Pulmonary artery endothelial cell (primary cell): ENCODE measurements at places on chromosomes 13 and 19.
A peak's percentile ranks its signal among the peaks of the same experiment; 100 is the strongest.

DNA sequence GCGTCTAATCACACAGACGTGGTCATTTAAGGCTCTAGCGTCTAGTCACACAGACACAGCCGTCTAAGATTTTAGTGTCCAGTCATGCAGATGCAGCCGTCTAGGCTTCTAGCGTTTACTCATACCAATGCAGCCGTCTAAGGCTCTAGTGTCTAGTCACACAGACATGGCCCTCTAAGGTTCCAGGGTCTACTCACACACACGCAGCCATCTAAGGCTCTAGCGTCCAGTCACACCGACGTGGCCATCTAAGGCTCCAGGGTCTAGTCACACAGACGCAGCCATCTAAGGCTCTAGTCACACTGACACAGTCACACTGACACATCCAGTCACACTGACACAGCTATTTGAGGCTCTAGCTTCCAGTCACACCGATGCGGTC, 55.7 kb downstream of the KLF2 start:
- DNase-seq: no peak

- DNase-seq: no peak
Observed at GRCh38 chr19:56201973-56202372, at the start of gene ZSCAN5C. Gene ZSCAN5C (plus strand): TSS chr19:56202273. CDS start chr19:56205914, 3,641 bp downstream.

DNA sequence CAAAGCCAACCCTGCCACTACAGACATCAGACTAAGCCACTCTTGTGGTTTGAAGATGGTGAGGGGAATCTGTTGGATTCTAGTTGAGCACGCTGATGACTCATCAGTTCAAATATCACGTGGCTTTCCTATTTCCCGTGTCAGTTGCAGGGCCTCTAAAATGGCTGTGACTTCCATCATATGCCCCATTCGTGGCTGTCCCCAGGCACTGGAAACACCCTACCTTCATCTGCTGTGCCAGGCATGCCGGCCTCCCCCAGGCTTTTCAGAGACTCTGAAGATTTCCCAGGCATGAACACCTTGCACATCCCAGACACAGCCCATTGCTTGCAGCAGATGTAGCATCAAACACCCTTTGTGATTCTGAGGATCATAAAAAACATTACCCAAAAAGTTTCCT, 659.9 kb downstream of the UQCRFS1 start:
- DNase-seq: no peak

- DNase-seq: no peak
Observed at GRCh38 chr19:33339016-33339984, 34.2 kb upstream of the CEBPG start.

DNA sequence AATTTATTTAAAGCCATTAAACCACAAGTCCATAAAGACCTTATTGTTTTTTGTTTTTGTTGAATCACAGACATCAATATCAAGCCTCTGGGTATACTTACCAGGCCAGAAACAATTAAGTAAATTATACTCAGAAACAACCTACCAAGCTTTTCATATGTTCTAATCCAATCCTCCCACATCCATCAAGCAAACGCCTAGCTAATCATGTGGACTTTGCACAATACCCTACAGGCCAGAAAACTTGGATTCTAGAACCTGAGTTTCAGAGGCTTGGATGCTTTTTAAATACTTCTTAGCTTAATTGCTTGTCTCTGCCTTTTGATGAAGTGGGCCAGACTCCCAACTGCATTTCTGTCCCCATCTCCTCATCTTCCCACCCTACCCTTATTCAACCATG, 39.9 kb downstream of the TGDS start:
- DNase-seq: no peak

GRCh38 chr19:45161738-45162607, 1.2 kb upstream of the NKPD1 start:
- no peak for DNase-seq

GRCh38 chr19:39052243-39052746, 19.9 kb upstream of the FBXO27 start:
- DNase-seq: peak; percentile 33

DNA sequence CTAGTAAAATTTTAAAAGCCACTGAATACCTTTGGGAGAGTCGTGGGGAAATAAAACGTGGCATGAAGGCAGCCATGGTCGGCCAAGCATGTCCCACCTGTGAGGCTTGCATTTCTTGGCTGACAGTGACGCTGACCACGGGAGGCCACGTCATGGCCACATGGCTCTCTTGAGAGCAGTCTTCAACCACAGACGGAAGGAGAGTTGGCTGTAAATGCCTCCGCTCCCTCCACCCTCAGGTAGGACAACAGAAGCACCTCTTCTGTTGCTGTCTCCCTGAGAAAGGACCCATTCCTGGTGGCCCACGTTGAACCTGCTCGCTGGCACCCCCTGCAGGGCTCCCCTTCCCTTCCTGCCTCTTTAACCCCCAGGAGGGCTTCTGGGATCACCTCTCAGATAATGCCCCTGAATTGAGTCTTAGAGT, 10.6 kb upstream of the LRRC25 start:
- DNase-seq: no peak

DNA sequence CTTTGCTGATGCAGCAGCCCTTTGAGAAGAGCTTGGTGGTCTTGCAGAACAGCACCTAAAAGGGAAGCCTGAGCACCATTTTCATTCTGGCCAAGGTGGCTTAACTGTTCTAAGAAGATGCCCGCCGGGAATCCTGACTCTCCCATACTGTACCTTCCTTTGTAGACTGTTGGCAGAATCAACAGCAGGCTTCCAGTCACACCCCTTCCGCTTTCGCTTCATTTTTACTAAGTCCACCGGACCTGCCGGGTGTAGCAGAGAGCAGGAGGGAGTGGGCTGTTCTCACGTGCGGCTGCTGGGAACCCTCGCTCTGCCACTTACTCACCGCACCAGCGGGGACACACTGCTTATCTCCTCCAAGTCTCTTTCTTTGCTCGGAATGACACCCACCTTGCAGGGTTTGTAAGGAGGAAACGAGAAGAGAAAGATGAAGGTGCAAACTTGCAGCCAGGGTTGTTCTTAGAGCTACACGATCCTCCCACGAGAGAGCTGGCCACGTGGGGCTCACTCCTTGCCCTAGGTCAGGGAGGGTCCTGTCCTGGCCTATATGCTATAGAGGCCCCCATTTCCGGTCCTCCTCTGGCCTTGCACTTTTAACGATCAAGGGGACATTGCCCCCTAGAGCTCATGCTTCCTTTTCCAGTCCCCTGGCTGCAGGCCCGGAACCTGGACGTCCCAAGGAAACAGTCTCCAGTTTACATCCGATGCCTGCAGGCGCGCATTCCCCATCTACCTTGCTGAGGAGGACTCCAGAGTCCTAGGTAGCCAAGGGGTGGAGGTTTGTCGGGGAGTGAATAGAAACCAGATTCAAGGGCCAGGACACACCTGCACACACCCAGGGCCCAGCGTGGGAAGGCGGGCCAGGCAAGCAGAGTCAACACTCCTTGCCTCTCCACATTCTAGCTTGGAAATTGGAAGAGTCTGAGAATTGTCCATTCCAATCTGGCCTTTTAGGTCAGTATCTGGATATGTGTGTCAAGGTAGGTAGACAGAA, 453.6 kb downstream of the IRS2 start:
- no peak for DNase-seq

DNA sequence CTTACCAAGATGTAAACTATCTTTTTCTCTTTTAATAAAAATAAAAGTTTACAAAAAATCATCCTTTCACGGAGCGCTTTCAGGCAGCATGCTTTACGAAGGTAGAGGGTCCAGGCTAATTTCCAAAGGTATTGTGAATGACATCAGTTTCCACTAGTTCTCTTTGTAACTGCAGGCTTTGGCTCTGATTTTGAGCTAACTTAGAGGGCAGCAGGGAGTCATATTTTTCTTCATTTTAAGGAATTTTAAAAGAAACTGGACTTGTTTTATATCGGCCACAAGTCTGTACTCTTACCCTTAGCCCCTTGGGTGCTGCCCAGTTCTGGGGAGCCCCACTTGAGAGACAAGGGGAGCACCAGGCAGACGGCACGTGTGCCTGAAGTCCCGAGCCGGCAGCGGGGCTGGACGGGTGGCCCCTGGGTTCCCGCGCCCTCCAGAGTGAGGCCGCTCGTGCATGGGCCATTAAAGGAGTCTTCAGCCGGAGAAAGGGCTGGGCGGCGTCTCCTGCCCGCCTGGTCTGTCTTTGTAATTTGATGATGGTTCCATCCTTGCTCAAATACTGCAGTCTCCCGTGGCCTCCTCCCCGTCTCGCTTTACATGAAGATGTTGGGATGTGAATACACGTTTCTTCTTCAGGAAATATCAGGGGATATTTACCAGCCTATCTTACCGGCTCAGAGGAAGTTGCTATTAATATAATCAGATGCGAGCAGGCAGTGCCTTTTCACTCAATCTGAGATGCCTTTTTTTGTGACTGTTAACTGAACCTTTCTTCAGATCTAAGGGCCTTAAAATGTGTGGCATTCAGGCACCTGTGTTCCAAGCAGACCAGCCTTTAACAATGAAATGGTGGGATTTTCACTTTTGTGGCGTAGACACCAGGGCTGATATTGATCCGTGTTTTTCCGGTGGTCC, 67.4 kb downstream of the GGACT start:
- no peak for DNase-seq

GRCh38 chr13:40026741-40027140, 371.3 kb downstream of the COG6 start:
- no peak for DNase-seq

DNA sequence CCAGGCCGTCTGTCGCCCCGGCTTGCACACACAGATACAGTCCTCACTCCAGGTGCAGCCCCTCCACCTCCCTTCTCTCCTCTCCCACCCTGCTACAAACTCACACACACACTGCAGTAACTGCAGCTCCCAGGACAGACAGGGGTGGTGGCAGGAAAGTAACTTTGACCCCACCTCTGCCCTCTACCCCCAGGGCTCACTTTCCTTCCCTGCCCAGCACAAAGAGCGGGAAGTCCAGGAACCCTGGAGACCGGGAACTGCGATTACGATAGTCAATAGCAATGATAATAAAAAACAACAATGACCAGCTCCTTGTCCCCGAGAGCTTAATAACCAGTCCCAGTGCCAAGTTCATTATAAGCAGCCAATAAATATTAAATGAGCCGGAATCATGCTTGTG, at the start of gene CEACAM20:
TSS of gene CEACAM20 (minus strand) at position 140 of the 400 bp plus-strand sequence. CDS start 166 bp downstream, outside the sequence.
- no peak for DNase-seq

DNA sequence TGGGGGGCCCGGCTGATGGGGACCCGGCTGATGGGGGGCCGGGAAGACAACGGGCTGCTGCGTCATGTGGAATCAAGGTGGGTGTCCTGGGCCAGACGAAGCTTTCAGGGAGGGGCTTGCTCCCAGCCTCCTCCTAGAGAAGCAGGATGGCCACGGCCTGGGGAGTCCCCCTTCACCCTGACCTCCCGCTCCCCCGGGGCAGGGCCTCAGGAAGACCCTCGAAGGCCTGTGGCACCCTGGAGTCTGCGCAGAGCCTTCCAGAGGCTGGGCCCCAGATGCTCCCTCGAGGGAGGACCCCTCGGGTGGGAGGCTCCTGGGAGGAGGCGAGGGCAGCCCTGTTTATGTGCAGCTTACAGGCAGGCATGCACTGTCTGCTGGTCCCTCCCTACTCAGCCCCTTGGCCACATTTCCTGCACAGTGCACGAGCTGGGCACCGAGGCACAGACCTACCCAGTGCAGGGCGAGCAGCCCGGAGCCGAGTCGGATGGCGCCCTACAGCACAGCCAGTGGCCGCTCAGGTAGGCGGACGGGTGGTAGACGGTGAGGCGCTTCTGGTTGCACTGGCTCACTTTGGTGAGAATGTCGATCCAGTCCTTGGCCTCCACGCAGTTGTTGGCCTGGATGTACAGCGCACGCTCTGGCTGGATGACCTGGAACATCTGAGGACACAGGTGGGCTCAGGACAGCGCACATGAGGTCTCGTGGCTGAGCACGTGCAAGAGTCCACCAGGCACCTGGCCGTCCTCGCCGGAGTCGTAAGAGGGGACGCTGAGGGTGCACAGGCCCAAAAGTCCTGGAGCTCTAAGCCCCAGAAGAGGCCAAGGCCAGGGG, 22.4 kb upstream of the C13orf46 start:
- no peak for DNase-seq

DNA sequence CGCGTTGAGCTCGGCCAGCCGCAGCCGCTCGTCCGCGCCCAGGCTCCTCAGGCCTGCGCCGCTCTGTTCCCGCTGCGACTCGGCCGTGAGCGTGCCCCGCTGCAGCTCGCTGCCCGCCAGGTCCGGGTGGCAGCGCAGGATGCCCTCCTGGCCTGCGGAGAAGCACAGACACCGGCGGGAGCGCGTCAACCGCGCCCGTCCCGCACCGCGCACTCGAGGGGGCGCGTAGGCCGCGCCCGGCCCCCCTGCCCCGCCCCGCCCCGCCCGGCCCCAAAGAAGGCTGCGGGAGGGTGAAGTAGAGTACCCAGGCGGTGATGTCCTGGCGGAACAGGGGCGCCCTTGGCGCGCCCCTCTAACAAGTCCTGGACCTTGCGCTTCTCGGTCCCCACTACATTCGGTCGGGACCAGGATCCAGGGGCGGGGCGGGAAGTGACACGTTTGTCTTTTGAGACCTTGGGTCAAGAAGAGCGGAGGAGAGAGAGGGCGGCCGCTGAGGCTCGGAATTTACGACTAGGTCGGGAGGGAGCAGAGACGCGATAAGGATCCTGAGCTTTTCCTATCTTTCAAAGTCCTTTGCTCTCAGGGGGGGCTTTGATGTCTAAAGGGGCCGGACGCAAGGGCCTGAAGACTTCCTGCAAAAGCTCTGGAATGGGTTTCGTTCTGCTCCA, 9.3 kb upstream of the CDX2 start:
- no peak for DNase-seq

DNA sequence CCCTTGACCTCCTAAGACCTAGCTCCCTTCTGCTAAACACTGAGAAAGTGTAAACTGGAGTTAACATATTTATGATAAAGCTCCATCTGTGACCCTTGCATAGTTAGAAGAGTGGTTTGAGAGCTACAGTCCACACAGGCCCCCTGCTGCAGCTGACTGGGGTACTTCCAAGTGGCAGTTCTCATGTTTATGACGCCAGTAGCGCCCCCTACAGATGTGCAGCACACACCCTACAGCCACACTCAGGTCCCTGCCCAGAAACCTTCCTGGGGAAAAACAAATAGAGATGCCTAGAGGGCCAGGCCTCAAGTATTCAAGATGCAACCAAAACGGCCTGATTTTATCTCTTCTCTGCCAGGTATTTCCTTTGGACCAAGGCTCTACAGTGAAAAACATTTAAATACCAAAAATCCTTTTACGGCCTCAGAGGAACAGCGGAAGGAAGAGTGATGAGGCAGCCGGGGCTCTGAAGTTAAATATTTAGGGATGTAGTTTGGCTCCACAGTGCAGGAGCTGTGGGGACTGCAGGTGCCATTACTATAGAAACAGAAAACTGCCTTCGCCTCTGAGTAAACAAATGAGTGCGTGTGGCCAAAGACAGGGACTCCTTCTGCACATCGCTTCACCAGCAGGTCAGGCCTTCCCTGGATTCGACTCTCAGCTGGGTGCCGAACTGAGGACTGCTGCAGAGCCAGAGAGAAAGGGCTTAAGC, 553.1 kb downstream of the EFNB2 start:
- no peak for DNase-seq

- DNase-seq: no peak
Observed at GRCh38 chr19:28843761-28844492, 369.0 kb downstream of the UQCRFS1 start.

GRCh38 chr19:10143681-10144080, 24.0 kb upstream of the EIF3G start:
- no peak for DNase-seq

- DNase-seq: no peak
Observed at GRCh38 chr19:33293255-33294057, 8.9 kb downstream of the CEBPA start.

- no peak for DNase-seq
Observed at GRCh38 chr13:109939180-109939579, 152.8 kb upstream of the IRS2 start.

GRCh38 chr19:42388851-42389489, 1.1 kb downstream of the CNFN start:
- DNase-seq: no peak
